Stimulated activated CD4-positive, alpha-beta T cell treated with anti-CD3 and anti-CD28 coated beads, Interleukin-4, amount 100 ng/mL, for 4 hours (primary cell): ENCODE measurements at places on chromosomes 1 and 21.

GRCh38 chr1:181587870-181588438, 104.6 kb downstream of the CACNA1E start:
- no peak for DNase-seq

DNA sequence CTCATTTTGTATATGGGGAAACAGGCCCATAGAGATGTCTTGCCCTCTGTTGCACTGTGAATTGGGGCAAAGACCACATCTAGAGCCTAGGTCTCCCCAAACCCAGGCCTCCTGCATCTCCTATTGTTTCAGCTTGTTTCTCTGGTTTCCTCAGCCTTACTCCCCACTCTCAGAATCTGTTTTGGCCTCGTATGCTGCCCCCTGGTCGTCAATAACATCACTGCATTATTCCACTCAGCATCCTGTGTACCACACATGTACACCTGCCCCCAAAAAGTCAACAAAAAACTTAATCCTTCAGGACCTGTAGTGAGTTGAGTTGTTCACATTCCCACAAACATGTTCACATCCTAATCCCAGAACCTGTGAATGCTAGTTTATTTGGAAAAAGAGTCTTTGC, 184.8 kb downstream of the BRINP2 start:
- DNase-seq = no peak

- no peak for DNase-seq
Measured at GRCh38 chr1:86645851-86646250, 58.5 kb upstream of the SH3GLB1 start.

GRCh38 chr1:175154629-175155472, 37.7 kb downstream of the KIAA0040 start:
- peak; percentile 67 for DNase-seq

- DNase-seq = no peak
Measured at GRCh38 chr21:46374761-46375389, 50.9 kb downstream of the PCNT start.

DNA sequence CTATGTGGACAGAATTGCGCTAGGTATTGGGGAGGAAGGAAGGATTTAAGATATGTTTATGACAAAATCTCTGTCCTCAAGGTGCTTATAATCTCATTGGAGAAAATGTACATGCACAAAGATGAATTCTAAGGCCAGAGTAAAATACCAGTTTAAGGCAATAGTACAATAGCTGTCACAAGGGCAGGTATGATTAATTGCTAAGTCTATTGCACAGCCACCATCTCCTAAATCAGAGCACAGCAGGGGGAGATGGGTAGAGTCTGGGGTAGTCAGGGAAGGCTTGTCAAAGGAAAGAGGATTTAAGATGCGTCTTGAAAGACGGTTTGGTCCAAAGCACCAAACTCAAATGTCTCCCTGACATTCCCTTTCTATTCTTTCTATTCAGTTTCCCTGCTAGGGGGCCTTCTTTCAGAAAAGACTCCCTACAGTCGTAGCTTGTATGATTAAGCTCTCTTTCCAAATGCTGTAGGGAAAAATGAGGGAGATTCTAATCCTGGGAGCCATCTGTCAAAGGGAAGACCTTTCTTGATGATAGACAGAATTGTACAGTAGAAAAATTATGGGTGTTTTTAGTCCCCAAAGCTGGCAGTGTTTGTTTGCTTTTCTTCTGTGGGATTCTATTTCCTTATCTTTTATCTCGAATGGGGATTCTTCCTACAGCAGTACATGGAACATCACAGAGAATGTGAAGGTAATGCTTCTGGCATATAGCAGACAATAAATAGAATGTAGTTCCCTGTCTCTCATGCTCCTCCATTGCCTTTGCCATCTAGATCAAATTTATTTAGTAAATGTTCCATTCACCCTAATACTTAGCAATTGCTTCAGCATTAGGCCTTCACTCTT, 107.6 kb upstream of the NFIA start:
- DNase-seq = no peak

- peak; percentile 39 for DNase-seq
Measured at GRCh38 chr1:166479052-166479631, 312.3 kb upstream of the FAM78B start.

GRCh38 chr1:6197746-6198427, 1.5 kb downstream of the RPL22 start:
- no peak for DNase-seq

DNA sequence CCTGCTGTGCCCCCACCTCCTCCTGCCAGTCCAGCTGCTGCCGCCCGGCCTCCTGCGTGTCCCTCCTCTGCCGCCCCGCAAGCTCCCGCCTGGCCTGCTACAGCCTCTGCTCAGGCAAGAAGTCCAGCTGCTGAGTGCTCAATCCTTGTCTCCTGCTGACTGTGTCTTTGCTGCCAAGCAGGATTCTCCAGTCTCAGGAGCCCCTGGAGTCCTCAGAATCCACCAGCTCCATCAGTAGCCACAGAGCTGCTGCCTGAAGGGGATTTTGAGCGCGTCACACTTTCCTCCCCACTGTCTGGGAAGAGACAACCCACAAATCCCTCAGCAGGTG, 973 bp downstream of the KRTAP10-11 start:
- DNase-seq = no peak

GRCh38 chr1:9201401-9202239, 33.0 kb upstream of the H6PD start:
- no peak for DNase-seq

- no peak for DNase-seq
Measured at GRCh38 chr1:220438741-220439140, 89.2 kb upstream of the MARK1 start.

- no peak for DNase-seq
Measured at GRCh38 chr1:207020065-207020708, 12.4 kb downstream of the C1orf116 start.

GRCh38 chr1:93692983-93693591, 11.4 kb upstream of the BCAR3 start:
- no peak for DNase-seq

DNA sequence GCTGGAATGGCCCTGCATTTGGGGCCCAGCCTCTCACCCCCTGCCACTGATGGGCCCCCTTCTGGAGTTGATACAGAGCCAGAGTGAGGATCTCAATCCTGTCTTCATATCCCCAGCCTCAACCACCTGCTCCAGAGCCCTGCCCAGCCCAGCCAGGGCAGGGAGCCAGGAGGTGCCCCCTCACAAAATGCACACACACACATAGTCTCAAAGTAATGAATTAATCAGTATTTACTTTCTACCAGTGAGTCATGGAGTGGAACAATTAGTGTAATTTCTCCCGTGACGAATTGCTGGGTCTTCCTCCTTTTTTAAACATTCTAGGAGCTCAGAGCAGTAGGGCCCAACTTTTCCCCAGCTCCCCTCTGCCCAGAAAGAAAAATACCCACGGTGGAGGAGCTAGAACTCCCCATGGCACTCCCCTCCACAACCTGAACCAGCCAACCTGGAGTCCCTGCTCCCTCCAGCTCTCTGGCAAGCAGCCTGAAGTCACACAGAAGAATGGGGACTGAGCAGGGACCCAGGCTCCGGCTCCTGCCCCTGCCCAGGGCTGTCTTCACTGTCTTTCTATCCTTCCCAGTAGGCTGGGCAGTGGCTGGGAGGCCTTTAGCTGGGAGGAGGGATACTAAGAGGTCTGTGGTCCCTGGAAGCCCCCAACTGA, 29.3 kb downstream of the SDC3 start:
- no peak for DNase-seq

DNA sequence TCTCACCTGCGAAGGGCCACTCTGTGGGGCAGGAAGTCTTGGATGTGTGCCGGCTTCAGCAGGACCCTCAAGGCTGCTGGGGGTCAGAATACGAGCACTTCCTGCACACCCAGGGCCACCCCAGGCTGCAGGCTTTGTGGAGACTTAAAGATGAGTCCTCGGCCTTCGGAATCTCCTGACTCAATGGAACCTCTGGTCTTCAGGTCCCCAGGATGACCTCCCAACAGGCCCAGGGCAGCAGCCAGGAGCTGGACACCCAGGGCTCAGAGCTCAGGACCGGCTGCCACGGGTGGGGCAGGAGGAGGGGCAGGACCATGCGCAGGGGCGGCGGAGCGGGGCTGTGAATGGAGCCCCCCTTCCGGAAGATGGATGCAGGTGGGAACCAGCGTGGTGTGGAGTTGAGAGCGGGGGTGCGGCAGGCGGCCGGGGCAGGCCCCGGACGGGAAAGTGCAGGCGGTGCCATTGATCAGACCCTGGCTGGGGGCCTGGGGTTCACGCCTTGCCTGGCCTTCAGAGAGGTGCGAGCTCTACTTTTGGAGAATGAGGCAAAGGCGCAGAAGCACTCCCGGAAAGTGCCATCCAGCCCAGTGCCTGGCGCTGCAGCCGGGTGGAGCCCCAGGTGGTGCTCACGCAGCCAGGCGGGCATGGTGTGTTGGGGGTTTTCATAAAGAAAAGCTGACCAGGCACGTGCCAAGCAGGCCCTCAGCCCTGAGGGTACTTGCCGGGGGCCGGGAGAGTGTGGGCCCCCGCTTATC, 10.4 kb downstream of the COL18A1 start:
- DNase-seq = no peak

- DNase-seq = no peak
Measured at GRCh38 chr21:23524685-23525084, 2082.6 kb downstream of the MRPL39 start.

- peak; percentile 17 for DNase-seq
Measured at GRCh38 chr1:9316080-9316444, 23.4 kb downstream of the SPSB1 start.

- DNase-seq = no peak
Measured at GRCh38 chr1:154352581-154353459, 27.5 kb downstream of the ATP8B2 start.

DNA sequence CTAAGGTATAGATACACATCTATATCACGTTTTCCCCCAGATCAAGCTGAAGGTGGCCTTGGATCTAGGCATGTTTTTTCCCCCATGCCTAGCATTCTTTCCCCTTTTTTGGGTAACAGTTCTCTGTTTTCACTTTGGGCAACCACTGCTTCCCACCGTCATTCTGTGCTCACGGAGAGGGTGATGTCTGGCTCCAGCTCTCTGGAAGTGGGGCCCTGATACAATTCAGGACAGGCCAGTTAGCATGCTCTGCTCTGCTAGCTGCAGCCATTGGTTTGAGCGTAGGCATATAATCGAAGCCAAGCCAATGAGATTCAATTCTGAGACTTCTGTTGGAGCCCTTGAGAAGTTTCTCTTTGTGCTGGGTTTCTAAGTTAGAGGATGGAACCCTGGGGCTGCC, 2.1 kb upstream of the RNF186 start:
- no peak for DNase-seq

- DNase-seq = no peak
Measured at GRCh38 chr1:111488669-111489068, 14.8 kb downstream of the ADORA3 start.

GRCh38 chr1:88985032-88985431, 7.4 kb downstream of the KYAT3 start:
- no peak for DNase-seq

DNA sequence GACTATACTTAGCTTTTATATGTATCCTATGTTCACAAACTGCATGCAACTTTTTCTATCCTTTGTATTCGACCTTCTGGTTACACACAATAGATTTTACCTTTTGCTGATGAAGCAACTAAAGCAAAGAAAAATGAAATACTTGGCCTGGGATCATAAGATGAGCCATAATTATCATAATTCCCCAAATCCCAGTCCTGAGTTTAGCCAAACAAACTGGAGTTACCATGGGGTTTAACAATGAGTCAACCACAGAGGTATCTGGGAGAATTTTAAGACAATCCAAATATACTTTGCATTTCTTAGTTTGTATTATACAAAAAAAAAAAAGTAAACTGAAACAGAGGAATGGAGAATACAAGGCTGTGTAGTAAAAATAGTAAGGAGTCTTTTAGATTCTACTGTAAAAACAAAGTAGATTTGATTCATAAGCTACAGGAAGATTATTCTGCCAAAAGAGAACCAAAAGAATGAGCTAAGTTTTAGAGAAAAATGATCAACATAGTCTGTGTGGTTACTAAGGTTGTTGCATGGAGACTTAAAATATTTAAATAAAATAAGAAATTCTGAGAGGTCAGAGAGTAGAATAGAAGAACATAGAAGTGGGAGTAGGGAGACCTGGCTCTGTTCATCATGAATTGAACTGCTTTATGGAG, 60.4 kb upstream of the GORAB start:
- DNase-seq = no peak

DNA sequence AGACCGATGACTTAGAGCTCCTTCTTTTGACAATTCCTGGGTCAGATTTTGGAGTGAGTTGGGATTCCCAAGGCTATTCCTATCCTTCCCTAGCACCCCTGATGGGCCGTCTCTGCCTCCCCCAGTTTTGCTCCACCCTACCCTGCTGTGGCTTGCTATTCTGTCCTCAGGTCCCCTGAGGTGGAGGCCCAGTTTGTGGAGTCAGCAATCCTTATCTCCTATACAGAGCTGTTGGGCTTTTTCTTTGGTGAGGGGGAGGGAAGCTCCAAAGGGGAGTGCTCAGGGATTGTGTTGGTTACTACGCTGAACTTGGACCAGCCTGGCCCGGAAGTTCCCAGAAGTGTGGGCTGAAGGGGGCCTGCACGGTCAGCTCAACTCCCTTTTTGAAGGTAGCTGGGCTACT, 7.6 kb downstream of the SESN2 start:
- DNase-seq = no peak

DNA sequence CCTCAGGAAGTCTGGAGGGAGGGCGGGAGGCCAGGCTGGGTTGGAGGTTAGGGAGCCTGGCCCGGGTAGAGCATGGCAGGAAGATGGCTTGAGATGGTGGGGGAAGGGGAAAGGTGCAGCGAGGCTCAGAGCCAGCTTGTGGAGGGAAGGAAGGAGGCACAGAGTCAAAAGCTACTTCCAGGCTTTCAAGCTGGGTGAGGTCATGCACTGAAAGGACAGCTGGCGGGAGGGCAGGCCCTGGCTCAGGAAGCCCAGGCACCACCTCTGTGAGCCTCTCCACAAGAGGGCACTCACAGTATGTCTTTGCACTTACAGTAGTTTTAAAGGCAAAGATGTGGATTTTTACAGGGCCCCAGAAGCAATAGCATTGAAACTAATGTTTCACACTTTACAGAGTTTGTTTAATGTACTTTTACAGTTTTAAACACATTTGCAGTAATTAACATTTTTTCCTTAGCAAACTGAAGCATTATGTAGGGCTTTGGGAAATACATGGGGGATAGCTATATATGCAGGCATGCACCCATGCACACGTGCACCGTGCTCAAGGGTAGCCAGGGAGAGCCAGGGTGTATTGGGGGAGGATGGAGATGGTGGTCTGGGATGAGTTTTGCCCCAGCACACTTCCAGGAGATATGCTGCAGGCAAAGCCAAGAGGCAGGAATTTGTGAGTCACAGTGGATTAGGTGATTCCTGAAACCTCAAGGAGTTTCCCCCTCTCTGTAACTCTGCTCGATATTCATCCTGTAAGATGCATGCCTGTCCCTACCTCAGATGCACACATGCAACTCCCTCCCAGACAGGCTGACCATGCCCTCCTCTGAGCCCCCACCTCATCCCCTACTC, 6.1 kb upstream of the ADAM15 start:
- DNase-seq = peak; percentile 38
